GM23338 (cell line): ENCODE measurements at places on chromosomes 2 and 18. TPM values are rescaled to one million over a fixed set of nuclear protein-coding genes. Genes with fewer than 3 reads are reported as not detected.

Gene TLX2
- total RNA-seq, result 0.21 TPM in 1 of 2 replicates, not detected in the other

Gene LCT
- not detected in 2 replicates for total RNA-seq

Gene HOXD12
- not detected in 2 replicates for total RNA-seq

Gene GALR1
- 0.74 and 1.1 TPM in 2 replicates for total RNA-seq

Gene COL4A3
- total RNA-seq, result 1.2 and 3.5 TPM in 2 replicates

GRCh38 chr2:60234274-60234986, 319.0 kb downstream of the BCL11A start:
- DNase-seq, result no peak

GRCh38 chr2:15548974-15549373, 12.2 kb downstream of the NBAS start:
- DNase-seq, result no peak

GRCh38 chr18:37956020-37956419, 390.4 kb upstream of the CELF4 start:
- DNase-seq, result no peak

GRCh38 chr2:226609366-226609765, 190.3 kb downstream of the IRS1 start:
- DNase-seq, result no peak

DNA sequence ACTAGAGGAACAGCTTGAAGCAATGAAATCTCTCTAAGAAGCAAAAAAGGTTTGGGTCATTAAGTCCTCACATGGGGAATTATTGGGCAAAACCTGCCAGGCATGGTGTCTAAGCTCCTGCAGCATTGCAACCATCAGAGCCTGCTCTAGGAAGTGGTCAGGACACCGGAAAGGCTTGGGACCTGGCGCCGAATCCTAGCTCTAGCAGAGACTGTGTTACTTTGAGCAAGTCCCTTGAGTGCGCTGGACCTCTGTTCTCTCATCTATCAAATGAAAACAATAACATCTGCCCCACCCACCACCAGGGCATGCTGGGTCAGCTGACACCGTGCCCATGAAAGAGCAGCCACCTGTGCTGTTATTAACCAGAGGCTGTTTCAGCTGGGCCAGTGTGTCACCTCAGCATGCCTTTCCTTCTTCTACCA, 6.3 kb downstream of the TMEM127 start:
- DNase-seq, result no peak

DNA sequence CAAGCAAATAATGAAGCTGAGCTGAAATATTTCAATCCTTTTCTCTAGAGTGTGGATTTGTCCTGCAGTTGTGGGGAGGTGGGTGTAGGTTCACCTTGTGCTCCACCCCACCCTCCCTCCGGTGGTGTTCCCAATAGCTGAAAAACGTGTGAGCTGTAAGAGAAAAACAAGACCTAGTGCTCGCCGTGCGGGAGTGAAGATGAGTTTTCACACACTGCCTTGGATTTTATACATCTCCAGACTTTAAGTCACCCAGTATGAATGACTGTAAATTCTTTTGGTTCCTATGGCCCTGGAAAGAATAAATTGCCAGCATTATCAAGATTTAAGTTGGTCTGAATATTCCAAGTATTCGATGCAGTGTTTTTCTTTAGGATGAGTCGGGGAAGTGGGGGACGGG, 1.9 kb upstream of the SOX11 start:
- DNase-seq, result no peak

DNA sequence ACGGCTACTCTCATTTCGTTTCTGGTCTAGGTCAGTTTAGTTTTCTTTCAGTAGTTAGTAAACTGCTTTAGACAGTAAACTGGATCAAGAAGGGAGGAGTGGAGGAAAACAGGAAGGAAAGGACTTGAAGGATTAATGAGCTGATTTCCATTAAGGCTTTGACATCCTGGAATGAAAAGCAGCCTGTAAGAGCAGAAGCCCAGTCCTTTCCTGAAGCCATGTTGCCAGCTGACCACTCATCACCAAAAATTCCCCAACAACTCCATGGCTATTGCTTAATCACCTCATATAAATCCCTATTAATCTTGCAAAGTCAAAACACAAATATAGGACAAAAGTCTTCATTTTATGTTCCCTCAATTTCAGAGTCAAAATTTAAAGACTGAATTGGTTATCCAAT, 113.7 kb upstream of the ZFP36L2 start:
- no peak for DNase-seq

DNA sequence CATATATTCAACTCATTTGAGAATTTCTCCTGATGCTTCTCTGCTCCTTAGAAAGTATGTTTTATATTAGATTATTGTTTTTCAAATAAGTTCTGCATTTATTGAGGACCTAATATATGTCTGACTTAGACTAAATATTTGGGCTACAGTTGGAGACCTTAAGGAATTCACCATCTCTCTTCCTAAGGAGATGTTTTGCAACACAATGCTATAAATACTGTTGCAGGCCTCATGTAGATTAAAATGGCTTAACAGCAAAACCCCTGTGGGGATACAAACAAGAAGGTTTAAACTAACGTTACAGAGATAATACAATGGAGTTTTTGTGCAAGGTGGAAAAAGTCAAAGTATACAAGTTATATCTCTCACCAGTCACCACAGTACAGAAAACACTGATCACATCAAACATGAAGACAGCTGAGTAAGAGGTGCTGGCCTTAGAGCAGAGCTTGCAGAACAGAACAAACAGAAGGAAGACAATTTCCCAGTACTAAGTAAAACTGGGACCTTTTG, 20.1 kb upstream of the BMPR2 start:
- peak; percentile 24 for DNase-seq

- peak; percentile 91 for DNase-seq
These were observed 2.0 kb downstream of the SATB2 start for GRCh38 chr2:199455545-199456382.

DNA sequence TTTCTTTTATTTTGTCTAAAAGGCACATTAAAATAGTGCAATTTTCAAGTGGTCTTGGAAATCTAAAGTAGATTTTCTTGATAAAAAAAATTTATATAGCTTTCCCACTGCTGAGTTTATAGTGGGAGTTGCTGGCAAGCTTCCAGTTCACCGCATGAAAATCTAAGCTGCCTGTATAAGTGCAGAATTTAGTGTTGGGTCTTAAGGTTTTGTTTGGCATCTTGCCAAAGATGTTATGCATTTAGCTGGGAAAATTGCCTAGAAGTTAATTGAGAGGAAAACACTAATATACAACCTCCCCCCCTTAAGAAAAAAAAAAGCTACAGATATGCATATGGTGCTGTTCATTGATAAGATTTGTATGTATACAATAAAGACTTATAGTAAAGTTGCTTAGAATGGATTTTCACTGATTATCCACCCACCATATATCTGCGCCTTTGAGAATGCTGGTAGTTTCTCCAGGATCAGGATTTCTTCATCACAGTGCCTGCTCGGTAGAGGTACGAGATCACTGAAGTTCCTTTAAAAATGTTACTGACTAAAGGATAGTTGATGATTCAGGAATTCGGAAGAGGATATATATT, 803.2 kb upstream of the POU3F3 start:
- DNase-seq, result no peak

DNA sequence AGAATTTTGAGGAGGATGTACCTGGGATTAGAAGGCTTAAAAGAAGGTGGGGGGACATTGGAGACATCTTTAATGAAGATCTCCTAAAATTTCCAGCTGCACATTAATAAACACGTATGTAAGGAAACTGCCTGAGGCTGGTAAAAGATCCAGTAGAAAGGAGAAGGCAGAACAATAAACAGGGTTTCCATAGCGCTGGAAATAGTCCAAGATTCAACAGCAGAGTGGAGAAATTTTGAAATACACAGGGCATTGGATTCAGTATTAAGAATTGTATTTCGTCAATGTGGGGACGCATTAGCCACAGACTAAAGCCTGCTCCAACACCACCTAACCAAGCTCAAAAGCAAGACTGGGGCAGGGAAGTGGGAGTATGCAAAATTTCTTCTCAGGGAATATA, 606.9 kb upstream of the NRXN1 start:
- DNase-seq, result no peak

DNA sequence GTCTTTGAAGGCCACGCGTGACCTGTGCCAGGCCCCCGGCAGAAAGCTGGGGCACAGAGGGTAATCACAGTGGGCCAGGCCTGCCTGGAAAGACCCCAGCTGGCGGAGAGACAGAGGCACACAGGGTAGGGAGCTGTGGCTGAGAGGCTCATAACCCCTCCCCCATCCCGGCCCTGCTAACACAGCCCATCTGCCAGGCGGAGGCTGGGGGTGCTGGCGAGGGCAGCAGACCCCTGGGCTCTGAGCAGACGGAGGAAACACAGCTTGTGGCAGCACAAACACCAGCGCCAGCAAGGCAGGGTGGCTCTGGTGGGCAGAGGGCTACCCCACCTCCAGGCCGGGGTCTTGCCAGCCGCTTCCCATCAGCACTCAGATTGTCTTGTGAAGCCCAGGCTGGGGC, 19.0 kb downstream of the HS6ST1 start:
- no peak for DNase-seq

GRCh38 chr2:234514873-234515638, 18.2 kb upstream of the ARL4C start:
- no peak for DNase-seq

GRCh38 chr18:8029061-8029460, 461.9 kb downstream of the PTPRM start:
- DNase-seq, result peak; percentile 57

DNA sequence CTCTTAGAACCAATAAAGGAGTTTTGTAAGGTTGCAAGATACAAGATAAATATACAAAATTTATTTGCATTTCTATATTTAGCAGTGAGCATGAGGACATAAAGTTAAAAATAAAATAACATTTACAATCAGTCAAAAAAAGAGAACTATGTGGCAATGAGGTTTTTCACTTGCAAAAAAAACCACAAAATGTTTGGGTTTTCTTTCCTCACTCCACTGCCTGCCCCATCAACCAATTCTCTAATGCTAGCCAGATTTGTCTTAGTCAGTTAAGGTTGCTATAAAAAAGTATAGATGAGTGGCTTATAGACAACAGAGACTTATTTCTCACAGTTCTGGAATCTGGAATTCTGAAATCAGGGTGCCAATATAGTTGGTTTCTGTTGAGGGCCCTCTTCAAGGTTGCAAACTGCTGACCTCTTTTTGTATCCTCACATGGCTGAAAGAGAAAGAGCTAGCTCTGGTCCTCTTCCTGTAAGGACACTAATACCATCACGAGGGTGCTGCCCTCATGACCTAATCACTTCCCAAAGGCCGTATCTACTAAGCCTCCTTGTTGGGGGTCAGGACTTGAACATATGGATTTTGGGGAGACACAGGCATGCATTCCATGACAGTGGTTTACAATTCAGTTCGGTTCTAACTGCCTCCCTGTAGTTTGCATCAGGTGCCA, 566.2 kb downstream of the GALR1 start:
- DNase-seq, result no peak
